ENCODE measurements at places on chromosomes 16 and 17.

GRCh38 chr17:12362853-12363455, 302.7 kb upstream of the MYOCD start:
- DNase-seq: no peak

GRCh38 chr16:88570691-88571092, 489 bp downstream of the ZC3H18 start:
- DNase-seq: peak; percentile 51

GRCh38 chr16:68041783-68042182, 18.7 kb downstream of the DUS2 start:
- no peak for DNase-seq

- DNase-seq: no peak
Measured at GRCh38 chr16:84788920-84789391, 30.8 kb upstream of the CRISPLD2 start.

- no peak for DNase-seq
Measured at GRCh38 chr17:33292201-33292980, 704 bp downstream of the ASIC2 start.

DNA sequence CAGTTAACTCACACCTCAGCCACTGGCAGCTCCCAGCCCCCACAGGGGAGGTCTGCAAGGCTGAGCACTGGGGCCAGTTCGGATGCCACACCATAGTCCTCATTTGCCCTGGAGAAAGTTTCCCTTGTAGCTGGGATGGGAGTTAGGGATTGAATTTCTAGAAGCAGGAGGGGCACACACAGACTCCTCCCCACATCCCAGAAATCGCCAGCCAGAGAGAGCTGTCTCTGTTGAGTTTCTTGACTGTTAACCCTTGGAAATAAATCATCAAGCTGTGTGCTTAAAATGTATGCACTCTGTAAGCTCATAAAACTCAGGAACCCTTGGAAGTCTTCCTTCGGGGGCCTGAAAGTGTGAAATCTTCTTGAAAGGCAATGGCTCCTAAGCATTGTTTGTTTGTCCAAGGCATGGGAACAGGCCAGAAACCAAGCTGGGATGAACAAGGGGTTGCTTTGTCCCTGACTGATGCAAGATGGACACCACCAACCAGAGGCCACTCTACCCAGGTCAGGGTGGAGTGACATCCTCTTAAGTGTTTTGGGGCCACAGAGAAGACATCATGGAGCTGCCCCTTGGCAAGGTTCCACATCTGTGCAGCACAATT, 394 bp upstream of the PRM3 start:
- no peak for DNase-seq

GRCh38 chr17:57493171-57493570, 236.8 kb downstream of the MSI2 start:
- no peak for DNase-seq

DNA sequence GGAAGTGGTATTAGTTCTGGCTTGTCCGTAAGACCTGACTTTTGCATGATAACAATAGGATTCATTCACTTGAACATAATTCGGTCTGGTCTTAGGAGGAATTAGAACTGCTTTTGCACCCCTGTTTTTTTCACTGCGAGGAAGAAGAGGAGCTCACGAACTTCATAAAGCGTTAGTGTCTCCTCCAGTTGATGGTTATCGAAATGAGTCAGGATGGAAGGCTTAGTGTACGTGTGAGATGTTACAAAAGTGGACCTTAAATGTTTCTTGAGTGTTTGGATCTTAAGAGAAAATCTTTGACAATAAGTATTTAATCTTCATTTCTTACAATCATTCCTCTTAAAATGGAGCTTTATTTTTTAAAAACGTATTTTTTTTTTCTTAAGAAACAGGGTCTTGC, 52.8 kb downstream of the USP10 start:
- no peak for DNase-seq

DNA sequence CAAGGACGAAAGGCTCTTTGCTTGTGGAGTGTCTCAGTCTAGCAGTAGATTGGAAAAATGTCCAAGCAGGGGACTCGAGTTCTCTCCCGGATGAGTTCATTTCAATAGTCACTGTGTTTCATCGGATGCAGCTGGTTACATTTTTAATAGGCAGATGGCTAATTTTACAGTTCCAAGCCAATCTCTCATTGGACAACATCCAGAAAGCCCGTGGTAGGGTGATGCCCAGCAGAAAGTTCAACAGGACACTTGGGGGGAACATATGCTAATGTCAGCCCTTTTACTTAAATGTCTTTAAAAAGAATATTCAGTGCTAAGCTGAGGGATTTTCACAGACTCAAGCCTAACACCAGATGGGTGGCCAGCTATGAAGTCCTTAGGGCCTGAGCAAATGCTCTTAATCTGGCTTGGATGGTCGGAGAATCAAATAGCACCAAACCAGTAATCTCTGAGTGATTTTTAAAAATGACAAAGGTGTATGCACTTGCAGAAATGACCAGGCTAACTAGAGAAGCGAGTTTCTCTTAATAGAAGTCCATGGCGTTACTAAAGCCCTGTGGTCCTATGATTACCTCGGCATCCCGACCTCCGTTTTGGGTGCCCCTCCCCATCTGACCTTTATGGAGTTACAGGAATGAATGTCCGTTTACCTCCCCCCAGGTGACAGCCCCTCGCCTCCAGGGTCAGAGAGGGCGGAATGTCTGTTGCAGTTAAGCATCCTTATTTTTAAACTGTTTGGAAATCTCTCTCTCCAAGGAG, 289.2 kb upstream of the SALL1 start:
- no peak for DNase-seq

GRCh38 chr17:61996916-61997605, 68.0 kb downstream of the MED13 start:
- no peak for DNase-seq

DNA sequence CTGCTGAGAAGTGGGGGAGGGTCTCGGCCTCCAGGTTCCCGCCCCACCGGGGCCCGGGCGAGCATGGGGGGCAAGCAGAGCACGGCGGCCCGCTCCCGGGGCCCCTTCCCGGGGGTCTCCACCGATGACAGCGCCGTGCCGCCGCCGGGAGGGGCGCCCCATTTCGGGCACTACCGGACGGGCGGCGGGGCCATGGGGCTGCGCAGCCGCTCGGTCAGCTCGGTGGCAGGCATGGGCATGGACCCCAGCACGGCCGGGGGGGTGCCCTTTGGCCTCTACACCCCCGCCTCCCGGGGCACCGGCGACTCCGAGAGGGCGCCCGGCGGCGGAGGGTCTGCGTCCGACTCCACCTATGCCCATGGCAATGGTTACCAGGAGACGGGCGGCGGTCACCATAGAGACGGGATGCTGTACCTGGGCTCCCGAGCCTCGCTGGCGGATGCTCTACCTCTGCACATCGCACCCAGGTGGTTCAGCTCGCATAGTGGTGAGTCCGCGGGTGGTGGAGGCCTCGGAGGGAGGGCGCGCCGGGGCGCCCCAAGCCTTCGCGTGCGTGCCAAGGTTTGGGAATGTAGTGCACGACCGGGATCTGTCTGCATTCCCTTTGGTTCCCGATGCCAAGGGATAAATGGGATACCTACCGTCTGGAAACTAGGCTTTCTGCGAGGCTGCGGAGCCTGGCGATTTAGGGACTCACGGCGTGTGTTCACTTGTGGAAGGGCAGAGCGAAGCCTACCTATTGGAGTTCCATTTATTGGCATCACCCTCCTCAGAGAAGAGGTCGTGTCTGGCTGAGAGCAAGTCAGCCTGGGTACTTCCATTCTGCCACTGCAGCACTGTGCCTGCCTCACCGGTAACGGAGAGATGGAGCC, 1.0 kb downstream of the ZNRF1 start:
- DNase-seq: peak; percentile 57

DNA sequence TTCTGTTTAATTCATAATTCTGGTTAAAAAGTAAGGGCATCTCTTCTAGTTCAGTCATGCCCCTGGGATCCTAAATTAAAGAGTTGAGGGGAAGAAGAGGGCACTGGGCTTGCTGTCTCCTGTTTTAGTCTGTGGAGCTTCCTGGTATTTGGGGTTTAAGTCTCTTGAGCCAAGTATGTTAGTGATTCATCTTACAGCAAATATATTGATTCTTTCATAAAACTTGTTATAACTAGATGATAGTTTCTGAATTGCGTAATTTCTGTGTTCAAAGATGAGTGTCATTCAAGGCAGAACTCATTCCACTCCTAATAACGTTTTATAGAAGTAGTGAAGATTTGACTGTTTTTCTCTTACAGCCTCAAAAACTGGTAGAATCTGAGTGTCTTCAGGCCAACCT, 1.7 kb downstream of the TXNDC17 start:
- DNase-seq: no peak

GRCh38 chr17:40651939-40652338, 4.3 kb upstream of the SMARCE1 start:
- no peak for DNase-seq

DNA sequence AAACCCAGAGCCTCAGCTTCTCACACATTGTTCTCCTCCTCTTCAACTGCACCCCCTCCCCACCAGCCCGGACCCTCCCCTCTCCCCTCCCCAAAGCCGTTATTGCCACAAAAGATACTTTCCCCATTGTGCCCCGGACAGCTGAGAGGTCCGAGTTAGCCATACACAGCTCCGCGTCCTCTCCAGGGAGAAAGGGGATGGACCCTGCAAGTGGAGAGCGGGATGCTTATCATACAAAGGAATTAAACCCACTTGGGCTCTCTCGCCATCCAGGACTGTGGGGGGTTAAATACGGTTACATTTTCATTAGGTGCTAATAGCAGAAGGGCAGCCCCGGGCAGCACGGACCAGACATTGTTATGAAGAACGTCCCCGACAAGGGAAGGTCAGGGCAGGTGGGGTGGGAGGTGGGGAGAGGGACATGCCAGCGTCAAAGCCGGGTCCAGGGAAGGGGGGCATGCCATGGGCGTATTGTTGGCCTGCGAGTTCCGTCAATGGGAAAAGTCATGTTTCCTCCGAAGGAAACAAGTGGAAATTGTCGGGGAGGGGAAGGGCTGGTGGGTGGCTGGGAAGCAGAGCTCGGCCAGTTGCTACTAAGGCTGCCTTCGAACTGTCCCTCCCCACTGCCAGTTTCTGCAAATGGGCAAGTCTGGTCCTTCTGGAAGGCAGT, 99.1 kb downstream of the SOX9 start:
- DNase-seq: no peak

GRCh38 chr16:1815461-1815860, 11.2 kb downstream of the HAGH start:
- DNase-seq: no peak

DNA sequence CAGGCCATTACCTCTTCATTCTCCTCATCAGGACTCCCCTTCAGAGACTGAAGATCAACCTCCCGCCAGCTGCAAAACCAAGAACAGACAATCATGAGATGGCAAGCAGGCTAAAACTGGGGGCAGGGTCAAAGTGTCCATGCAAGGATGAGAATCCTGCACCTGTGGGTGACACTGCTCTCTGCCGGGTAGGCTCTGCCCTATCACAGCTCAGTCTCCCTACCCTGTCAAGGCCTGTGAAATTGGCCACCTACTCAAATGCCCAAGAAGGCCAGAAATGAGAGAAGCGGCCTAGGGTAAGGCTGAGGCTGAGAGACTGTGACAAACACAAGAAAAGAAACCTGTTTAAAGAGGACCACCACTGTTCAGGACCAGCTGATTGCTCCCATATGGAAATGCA, 34.3 kb downstream of the STH start:
- DNase-seq: no peak

DNA sequence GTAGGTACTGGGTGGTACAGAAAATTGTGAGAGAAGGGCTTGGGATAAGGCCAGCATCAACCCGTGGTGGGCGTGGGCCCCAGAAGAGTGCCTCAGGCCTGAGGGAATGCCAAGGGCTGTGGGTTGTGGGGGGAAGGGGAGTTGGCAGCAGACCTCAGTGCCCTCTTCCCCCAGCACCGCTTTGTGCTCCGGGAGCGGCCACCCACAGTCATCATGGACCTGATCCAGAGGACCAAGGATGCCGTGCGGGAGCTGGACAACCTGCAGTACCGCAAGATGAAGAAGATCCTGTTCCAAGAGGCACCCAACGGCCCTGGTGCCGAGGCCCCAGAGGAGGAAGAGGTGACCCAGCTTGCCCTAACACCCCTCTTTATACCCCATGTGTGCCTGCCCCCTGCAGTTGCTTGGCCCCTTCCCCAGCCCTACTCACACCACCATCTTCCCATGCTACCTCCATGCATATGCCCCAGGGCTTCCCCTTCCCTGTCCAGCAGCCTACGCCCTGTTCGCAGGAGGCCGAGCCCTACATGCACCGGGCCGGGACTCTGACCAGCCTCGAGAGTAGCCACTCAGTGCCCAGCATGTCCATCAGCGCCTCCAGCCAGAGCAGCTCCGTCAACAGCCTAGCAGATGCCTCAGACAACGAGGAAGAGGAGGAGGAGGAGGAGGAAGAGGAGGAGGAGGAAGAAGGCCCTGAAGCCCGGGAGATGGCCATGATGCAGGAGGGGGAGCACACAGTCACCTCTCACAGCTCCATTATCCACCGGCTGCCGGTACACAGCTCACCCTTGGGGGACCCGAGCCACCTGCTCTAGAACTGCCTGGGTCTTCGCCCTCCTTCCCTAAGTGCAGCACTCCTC, 9.1 kb downstream of the TAOK2 start:
- no peak for DNase-seq

GRCh38 chr17:72176951-72177660, 56.3 kb downstream of the SOX9 start:
- DNase-seq: no peak

DNA sequence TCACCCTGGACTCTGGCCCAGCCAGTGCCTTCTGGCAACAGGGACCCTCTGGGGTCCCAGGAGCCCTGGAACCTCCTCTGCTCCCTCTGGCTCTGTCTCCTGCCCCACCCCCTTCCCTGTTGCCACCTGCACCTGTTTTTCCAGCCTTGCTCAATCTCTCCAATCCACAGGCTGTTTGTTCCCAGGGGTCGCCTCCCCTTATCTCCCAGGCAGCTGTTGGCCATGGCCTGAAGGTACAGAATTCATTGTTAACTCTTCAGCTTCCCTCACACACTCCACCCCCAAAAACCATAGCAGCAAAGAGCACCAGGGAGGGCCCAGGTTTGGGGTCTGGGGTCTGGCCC, 39.3 kb upstream of the TOB1 start:
- DNase-seq: no peak

DNA sequence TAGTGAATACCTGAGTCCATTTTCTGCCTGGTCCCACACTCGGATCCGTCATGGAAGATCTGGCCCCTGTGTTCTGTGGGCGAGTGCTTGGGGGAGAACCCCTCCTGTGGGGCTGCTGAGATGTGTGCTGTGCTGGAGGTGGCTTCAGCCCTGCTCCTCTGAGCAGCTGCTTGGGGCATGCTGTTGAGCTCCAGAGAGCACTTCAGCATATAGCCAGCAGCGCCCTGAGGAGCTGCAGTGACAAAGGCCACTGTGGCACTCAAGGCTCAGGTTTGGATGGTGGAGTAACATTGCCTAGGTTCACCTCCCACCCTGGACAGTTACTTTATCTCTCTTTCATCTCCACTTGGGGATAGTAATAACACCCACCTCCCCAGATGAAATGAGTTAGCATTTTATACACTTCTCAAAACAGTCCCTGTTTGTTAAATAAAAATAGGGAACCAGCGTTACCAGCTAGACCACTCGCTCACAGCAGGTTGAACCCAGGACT, 75.3 kb downstream of the KSR1 start:
- no peak for DNase-seq

- no peak for DNase-seq
Measured at GRCh38 chr17:1038459-1039122, 41.7 kb downstream of the TIMM22 start.

- DNase-seq: no peak
Measured at GRCh38 chr16:51019617-51020016, 131.5 kb downstream of the SALL1 start.

GRCh38 chr16:82993926-82994325, 367.2 kb downstream of the CDH13 start:
- DNase-seq: no peak

- peak; percentile 47 for DNase-seq
Measured at GRCh38 chr16:58501242-58502131, 1.5 kb downstream of the NDRG4 start.

- no peak for DNase-seq
Measured at GRCh38 chr16:67760956-67761230, 41.8 kb upstream of the GFOD2 start.

- DNase-seq: no peak
Measured at GRCh38 chr16:57540387-57540786, 2.1 kb upstream of the ADGRG5 start.
